Glomerular endothelial cell (primary cell): ENCODE measurements at places on chromosomes 2 and 18. TPM values are rescaled to one million over a fixed set of nuclear protein-coding genes. Genes with fewer than 3 reads are reported as not detected.

- DNase-seq = no peak
These were observed 467.3 kb upstream of the ETAA1 start for GRCh38 chr2:66929632-66930338.

DNA sequence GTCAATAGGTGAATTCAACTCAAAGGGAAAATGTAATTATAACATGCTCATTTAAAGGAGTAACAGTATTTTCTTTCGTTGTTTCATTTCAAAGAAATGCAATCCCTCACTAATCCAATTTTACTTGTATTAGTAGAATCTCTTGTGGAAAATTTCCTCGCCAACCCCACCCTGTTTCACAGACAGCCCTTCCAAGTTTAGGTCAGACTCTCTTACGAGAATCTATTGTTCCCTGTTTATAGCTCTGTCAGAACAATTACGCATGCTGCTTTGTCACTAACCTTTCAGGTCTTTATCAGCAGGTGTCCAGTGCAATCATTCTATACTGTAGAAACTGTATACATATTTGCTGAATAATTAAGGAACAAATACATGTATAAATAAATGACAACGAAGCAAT lies 657.8 kb upstream of the LINC00305 start:
- DNase-seq = no peak

- no peak for DNase-seq
These were observed 11.1 kb upstream of the DCTN1 start for GRCh38 chr2:74391209-74391579.

- DNase-seq = no peak
These were observed 997.0 kb upstream of the ACVR2A start for GRCh38 chr2:146847846-146848245.

Gene MEP1B
- not detected in 2 replicates for total RNA-seq

Gene POTEJ
- total RNA-seq = not detected in 2 replicates
